Fibroblast of the aortic adventitia (primary cell): ENCODE measurements at places on chromosomes 3 and 15.

DNA sequence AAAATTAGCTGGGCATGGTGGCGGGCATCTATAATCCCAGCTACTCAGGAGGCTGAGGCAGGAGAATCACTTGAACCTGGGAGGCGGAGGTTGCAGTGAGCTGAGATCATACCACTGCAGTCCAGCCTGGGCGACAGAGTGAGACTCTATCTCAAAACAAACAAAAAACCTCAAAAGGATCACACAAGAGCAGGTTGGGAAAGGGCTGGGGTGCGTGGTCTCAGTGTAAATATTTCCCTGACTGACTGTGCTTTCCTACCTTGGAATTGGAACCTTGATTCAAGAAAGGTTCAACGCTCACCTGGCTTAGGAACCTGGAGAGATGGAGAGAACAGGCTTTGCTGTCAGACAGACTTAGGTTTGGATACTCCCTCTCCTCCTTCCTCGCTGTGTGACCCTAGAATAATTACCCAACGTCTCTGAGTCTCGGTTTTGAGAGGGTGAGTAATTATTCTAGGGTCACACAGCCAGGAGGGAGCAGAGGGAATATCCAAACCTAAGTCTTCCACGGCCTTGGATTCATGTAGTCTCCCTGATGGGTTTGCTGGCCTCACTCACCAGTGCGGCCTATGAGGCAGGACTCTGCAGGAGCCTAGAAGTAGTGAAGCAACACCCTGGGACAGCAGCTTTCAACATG lies 24.6 kb downstream of the CYP19A1 start:
- DNase-seq, result no peak

DNA sequence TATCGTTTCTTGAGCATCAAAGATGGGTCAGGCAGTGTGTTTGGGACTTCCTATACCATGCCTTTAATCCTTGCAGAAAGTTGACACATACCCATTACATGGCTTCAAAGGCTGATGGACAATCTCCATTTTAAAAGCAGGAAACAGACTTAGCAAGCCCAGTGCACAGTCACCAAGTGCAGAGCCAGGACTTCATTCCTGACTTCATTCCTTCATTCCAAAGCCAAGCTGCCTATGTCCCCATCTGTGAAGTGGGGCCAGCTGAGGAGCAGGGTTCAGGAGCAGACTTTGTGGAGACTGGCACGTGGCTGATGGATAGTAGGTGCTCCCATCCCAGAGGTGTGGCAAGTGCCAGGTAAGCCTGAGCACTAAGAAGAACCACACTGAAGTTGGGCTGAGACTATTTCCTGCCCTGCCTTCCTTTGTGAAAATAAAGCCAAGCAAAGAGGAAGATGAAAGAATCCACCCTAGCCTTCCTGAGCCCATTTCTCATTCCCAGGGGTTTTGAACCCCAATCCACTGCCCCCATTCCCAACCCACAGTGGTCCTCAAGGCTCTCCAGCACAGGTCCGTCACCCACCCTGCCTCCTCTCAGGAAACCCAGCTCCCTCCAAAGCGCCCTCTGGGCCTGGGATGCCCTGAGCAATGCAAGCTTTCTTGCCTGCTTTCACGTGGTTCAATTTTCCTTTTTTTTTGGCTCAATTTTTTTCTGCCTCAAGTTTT lies 1.8 kb downstream of the CX3CR1 start:
- no peak for DNase-seq

- no peak for DNase-seq
Measured at GRCh38 chr3:119400466-119400865, 62.9 kb downstream of the TMEM39A start.

GRCh38 chr3:13812034-13812471 lies 67.8 kb downstream of the WNT7A start:
- DNase-seq, result no peak

- DNase-seq, result peak; percentile 40
Measured at GRCh38 chr3:72655131-72655551, 193.1 kb downstream of the SHQ1 start.

- peak; percentile 64 for DNase-seq
Measured at GRCh38 chr15:89165677-89166076, 55.7 kb downstream of the RLBP1 start.

- no peak for DNase-seq
Measured at GRCh38 chr15:53549697-53550305, 209.7 kb downstream of the WDR72 start.

GRCh38 chr15:52862677-52863076 lies 72.5 kb upstream of the ONECUT1 start:
- DNase-seq, result no peak

DNA sequence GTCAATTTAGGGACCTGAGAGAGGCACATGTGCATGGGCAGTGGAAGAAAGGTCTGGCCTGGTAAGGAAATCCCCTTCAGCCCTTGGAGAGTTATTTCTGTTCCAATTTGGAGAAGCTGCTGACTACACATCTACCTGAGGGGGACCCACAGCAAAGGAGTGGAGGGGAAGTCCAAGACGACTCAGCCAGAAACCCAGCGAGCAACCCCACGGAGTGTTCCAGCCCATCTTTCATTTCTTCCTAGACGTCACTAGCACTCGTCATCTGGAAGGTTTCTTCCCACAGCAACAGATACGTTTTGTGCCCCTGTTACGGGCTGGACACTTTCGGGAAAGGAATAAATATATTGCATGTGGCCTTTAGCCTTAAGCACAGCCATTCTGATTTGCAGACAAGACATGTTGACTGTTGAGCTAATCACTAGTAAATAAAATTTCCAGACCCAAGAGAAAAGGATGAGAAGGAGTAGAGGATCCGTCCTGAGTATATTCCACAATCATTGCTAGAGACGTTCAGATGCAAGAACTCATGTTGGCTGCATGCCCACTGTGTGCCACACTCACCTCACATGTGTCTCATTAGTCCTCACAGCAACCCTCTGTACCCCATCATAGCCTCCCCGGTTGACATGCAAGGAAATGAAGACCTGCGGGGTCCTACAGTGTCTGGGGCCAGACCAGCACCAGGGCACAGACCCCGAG lies 7.8 kb upstream of the FAM174B start:
- DNase-seq, result no peak

DNA sequence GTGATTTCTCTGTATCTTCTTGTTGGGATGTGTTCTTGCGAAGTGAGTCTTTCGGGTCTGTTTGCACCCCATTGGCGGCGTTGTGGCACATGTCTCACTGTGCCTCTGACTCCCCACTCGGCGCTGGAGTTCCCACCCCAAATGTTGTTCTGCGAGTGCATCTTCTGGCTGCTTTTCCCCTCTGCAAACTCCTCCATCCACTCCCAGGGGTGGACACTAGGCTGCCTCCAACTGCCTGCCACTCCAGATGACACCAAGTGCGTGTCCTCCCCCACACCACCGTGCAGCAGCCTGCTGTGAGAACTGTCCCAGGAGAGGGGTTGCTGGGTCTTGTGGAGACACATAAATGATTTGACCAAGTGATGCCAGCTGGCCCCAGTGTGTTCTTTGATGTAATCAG lies 17.6 kb downstream of the EFCC1 start:
- DNase-seq, result no peak

- DNase-seq, result no peak
Measured at GRCh38 chr3:58068122-58068809, 60.0 kb downstream of the FLNB start.

DNA sequence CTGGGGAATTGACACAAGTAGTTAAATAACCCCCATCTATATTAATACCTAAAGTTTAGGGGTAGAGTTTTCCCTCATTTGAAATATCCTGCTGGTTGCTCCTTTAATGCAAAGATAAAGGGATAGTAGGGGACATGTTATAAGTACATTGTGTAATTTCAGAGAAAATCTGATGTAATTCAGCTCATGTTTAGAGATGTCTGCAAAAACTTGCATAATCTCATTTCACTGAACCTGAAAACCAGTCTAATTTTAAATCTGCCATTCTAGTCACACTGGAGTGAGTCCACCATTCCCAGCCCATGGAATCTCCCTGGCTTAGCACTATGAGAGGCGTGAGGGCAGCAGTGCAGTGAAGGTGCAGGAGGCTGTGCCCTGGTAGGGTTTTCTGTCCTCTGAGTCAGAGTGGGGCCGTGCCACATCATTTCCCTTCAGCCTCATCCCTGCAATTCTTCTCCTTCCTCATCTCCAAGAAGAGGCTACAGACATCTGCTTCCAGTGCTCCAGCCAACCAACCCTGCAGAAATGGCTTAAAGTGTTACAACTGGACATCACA lies 246.3 kb upstream of the UMPS start:
- DNase-seq, result no peak

DNA sequence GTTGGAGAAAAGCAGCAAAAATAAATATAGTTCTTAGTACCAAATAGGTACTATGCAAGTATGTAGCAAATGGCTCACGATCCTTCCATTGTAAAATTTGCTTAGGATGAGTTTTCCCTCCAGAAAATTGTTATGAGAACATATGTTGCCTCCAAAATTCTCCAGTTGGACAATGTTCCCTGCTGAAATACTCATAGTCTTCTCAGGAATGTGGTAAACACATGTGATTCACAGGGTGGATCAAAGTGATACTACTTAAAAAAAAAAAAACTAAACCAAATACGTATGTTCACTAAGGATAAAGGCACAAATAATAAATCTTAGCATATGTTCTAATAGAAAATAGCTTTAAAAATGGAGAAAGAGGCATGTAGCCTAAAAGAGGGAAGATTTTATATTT lies 84.3 kb upstream of the ZNF385D start:
- peak; percentile 42 for DNase-seq

GRCh38 chr3:106589311-106589942 lies 720.6 kb upstream of the CBLB start:
- DNase-seq, result peak; percentile 88

GRCh38 chr15:44325568-44325967 lies 37.0 kb downstream of the GOLM2 start:
- DNase-seq, result no peak

- DNase-seq, result peak; percentile 31
Measured at GRCh38 chr3:122562923-122563716, 980 bp downstream of the PARP9 start.

GRCh38 chr3:144058713-144059112 lies 87.1 kb downstream of the DIPK2A start:
- no peak for DNase-seq

DNA sequence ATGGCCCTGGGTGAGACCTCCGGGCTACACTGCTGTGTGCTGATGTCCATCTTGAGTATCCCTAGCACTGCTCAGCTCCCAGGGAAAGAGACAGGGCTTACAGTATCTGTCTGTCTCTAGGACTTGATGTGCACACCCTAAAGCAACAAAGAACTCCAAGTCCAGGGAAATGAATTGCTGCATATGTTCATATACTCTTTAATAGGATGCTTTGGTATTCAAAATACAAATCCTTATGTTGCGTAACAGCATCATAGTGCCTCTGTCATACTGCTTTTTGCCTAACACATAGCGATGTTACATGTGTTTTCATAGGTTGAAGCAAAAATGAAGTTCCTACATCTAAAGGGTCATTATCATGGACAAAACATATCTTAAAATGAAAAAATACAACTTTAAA lies 299.9 kb downstream of the SLC9A9 start:
- DNase-seq, result no peak

GRCh38 chr3:61562042-61562720 lies 810 bp downstream of the PTPRG start:
- peak; percentile 47 for DNase-seq

GRCh38 chr3:11536936-11537612 lies 106.6 kb downstream of the VGLL4 start:
- DNase-seq, result no peak

DNA sequence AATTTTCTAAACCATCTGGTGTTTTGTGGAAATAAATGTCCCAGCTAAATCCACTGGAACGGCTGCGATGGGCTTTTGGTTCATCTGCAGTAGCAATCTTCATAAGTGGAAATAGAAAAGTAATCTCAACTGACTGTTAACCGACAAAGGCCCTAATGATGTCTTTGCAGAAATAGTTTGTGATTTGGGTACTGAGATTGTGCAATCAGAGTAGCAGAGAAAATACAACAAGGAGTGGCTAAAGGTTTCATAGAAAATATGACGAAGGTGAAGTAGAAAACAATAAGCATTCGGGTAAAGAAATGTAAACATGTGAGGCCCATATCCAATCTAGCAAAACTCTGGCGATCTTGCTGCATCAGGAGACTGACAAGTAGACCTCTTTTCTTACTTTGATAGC lies 262.6 kb upstream of the MCTP2 start:
- DNase-seq, result no peak

DNA sequence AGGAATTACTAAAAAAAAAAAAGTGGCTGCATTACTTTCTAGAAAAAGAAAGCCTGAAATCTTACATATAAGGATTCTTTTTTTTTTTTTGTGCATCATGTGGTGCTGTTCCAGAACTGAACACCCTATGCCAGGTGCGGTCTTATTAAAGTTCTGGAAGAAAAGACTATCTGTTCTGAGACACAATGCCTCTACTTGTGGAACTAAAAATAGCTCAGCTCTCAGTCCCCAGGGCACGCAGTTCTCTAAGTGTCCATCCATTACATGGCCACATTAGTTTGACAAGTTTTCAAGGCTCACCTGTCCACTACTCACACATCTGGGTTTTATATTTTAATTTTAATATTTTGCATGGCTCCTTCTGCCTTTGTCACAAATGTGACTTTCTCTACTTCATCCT lies 126.6 kb upstream of the ADAMTS9 start:
- DNase-seq, result no peak

DNA sequence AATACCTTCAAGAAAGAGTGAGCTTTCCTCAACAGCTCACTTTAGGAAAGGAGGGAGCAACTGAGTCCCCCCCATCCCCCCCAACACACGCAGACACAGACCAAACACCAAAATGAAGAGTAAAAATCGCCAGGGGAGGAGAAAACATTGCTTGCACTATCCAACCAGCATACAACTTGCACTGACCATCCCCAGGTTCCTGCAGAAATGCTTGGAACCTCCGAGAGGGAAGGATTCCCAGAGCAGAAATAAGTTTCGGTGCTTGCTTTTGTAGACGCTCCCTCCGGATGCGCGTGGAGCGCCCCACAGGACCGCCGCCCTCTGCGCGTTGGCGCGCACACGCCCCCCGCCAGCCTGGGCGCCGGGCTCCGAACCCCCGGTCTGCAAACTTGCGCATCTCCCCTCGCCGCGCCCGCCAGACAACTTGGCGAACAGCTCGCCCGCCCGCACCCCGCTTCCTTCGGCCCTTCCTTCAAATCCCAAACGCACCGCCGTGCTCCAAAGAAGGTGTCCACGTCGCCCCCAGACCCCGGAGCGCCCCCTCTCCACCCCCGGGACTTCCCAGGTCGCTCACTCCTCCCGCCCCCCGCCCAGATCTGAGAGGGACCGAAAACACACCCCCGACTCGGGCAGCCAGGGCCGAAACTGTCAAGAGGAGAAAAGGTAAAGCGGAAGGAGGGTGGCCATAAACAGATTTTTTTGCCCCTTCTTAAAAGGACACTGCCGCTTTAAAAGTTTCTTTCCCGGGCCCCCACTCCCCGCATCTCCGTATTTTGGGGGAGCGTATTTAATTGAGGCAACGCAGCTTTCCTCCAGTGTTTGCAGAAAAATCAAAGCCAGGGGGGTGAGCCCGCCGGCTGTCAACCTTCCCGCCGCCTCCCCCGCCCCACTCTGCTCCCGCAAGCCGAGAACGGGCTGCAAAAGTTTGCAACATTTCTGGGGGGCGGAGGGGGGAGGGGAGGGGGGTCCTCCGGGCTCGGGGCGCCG lies 859 bp downstream of the RORA start:
- peak; percentile 39 for DNase-seq

- DNase-seq, result no peak
Measured at GRCh38 chr3:24490151-24490550, 4.5 kb downstream of the THRB start.
